Suppressor macrophage (primary cell): ENCODE measurements at places on chromosomes 5 and 9.

DNA sequence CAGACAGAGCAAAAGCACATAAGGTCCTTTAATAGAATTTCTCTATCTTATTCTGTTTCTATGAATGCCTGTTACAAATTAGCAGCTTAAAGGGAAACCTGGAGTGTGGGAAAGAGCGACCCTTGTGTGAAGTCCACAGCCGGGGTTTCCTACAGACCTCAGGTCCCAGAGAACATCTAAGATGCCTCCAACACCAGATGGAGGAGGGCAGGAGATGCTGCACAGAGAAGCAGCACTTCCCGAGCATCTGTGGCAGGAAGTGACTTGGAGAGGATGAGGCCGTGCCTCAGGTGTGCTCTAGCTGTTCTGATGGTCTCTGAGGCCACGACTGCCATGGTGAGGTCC, 26.8 kb downstream of the IRF1 start:
- DNase-seq: no peak

DNA sequence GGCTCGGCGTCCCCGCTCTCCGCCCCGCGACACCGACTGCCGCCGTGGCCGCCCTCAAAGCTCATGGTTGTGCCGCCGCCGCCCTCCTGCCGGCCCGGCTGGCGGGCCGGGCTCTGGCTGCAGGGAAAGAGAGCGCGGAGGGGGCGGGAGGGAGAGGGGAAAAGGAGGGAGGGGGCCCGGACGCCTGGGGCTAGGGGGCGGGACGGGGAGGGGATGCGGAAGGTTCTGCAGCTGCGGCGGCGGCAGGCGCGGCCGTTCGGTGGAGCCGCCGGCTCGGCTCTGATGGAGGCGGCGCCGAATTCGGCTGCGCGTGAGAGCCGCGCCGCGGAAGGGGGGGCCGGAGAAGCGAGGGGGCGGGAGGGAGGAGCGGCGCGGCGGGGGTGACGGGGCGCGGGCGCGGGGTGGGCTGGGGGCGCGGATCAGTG, at the start of gene MARCHF11:
Gene MARCHF11, minus strand, starts transcription at position 281 of the 425 bp plus-strand sequence. Its CDS starts 216 bp downstream, at position 65.
- DNase-seq: no peak

GRCh38 chr5:98168871-98169270, 604.6 kb upstream of the RGMB start:
- no peak for DNase-seq

DNA sequence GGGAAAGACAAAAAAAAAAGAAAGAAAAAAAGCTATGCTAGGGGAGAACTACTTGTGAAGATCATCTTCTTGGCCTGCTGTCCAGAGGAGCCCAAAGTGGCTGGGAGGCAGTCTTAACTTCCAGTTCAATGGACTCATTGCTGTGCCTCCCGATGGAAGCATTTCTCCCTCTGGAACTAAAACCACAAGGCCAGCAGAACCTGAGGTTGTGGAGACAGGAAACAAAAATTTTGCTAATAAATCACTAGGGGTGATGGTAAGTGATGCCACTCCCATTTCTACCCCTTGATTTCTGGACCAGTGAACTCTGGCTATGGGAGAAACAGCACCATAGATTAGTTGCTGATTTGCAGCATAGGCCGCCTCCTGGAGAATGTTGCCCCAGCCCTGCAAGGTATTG, 123.4 kb upstream of the NFIL3 start:
- no peak for DNase-seq
